ENCODE measurements at places on chromosomes 12 and 14.

GRCh38 chr12:92717202-92717601 is 14.4 kb downstream of the PLEKHG7 start:
- no peak for DNase-seq

- DNase-seq: no peak
These were observed 11.0 kb upstream of the IRF2BPL start for GRCh38 chr14:77039285-77040058.

GRCh38 chr12:4147031-4147481 is 126.5 kb upstream of the CCND2 start:
- no peak for DNase-seq

DNA sequence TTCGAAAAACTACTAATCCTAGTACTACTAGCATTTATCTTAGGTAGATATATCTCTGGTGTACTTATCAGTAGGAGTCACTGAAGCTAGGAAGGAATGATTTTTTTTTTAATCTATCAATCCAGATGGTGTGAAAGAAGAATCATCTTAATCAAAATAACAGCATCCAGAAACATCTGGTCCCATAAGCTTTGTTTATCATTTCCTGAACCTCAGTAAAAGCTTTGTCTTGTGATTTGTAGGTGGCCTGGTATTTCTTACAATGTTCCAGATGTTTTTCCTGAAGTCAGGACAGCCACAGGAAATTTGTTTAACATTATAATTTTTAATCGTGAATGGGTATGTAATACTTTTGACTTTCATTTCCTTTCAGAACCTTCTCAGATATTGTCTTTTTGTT is 28.0 kb upstream of the LUM start:
- DNase-seq: no peak

DNA sequence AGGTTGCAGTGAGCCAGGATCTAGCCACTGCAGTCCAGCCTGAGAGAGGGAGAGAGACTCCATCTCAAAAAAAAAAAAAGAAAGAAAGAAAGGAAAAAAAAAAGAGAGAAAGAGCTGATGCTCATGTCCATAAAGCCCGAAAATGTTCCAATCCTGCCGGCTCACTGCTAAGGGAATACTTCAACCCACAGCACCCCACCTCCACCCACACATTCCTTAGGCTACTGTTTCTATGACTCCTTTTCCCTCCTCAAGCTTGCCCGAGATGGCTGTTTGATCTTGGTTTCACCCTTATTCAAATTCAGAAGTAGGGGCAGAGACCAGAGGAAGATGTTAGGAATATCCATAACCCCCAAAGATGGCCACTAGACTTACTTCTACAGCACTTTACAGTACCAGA is 59.5 kb upstream of the RASSF3 start:
- no peak for DNase-seq

DNA sequence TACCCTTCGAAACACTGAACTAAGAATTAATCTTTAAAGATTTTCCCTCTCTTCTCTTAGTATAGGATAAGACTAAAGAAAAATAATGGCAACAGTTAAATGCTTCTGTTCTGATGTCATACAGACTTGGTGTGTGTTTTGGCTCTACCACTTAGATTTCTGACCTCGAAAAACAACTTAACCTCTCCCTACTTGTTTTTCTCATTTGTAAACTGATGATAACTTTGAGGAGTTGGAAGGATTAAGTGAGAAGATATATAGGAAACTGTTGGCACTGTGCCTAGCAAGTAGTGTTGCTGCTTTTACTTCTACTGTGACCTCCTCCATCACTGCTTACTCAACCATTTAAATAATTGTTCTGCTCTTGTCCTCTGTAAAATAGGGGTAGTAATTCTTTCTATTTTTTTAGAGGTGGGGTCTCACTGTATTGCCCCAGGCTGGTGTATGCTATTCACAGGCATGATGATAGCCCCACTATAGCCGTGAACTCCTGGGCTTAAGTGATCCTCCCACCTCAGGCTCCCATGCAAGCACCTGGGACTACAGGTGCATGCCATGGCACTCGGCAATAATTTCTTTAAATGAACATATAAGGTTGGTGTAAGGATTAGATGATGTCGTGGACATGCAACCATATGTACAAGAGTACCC is 22.4 kb downstream of the PALS1 start:
- DNase-seq: no peak

Measured in activated T-helper 1 cell treated with anti-CD3 and anti-CD28 coated beads, Interleukin-2, amount 50 U/mL, for 16 hours (primary cell).